ENCODE measurements at places on chromosomes 6 and 20. TPM values are rescaled to one million over a fixed set of nuclear protein-coding genes. Genes with fewer than 3 reads are reported as not detected.

The MUC22 gene
- total RNA-seq: 0.05 TPM

The SLC17A2 gene
- not detected for total RNA-seq

The STK4 gene
- 13.8 TPM for total RNA-seq

The HLA-DQA2 gene
- total RNA-seq: not detected
